IMR-90 (cell line): ENCODE measurements at places on chromosomes 16 and 17.

- no peak for DNase-seq
Measured at GRCh38 chr16:832652-833336, 32.3 kb upstream of the GNG13 start.

DNA sequence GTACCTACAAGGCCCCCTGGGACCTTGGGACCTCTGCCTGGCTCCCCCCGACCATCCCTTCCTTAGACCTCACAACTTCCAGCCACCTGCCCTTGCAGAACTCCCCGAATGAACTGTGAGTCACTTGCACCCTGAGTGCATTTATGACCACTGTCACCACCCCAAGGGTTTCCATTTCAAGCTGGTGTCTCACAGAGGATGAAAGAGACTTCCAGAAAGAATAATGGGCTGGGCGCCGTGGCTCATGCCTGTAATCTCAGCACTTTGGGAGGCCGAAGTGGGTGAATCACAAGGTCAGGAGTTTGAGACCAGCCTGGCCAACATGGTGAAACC, 124.5 kb upstream of the CIBAR2 start:
- peak; percentile 83 for DNase-seq

- DNase-seq: peak; percentile 32
Measured at GRCh38 chr17:48023400-48024148, 14.0 kb downstream of the COPZ2 start.

DNA sequence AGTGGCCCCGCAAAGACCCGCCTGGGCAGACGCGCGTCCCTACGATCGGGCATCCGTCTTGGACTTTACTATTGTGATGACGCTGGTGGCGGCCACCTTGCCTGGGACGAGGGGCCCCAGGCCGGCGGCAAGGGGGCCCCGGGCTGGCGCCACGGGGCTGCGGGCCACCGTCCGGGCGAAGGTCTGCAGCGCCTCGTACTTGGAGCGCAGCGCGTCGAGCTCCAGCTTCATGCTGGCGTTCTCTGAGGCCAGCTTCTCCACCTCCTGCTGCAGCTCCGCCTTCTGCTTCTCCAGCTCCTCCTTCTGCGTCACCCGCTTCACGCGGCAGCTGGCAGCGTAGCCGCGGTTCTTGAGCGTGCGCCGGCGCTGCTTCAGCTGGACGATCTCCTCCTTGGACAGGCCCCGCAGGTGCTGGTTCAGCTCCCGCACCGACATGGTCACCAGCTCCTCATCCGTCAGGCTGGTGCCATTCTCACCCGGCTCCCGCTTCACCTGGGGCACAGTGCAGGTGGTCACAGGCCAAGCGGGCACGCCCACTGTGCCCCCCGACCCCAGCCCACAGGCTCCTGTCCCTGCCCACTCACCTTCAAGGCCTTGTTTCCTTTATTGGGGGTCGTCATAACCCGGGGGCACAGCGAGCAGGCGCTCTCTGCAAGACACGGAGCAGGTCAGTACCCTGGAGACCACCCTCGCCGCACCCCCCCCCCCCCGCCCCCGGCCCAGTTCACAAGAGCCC, 4.8 kb upstream of the SIRT7 start:
- DNase-seq: no peak

DNA sequence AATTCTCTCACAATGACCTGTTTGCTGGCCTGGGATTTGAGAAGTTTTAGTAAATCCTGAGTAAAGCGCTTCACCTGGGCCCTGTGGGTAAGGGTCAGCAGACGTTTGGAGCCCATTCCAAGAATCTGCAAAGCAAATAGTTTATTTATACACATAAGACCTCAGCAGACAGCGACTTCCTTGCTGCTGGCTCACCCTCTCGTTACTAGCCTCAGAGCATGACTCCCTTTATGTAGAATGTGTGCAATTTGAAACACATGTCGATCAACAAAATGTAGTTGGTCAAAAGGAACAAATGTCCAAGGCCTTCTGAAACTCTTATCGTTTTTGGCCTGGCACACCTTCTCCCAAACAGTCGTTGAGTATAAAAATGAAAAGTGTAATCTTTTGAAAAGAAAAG, 31.3 kb downstream of the MARF1 start:
- DNase-seq: peak; percentile 44

- DNase-seq: no peak
Measured at GRCh38 chr17:78739331-78739931, 42.6 kb downstream of the CYTH1 start.

GRCh38 chr17:39666601-39667261, 1.5 kb upstream of the PNMT start:
- no peak for DNase-seq

GRCh38 chr17:17041018-17041521, 1.2 kb upstream of the MPRIP start:
- DNase-seq: peak; percentile 74

DNA sequence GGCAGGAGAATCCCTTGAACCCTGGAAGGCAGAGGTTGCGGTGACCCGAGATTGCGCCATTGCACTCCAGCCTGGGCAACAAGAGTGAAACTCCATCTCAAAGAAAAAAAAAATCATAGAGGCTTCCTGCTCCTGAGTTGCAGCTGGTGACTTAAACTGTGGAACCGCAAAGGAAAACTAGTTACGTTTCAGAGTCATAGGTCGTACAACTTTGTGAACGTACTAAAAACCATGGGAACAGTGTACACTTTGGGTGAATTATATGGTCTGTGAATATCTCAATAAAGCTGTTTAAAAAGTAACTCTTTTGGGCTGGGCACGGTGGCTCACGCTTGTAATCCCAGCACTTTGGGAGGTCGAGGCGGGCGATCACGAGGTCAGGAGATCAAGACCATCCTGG, 23.6 kb downstream of the SLC5A10 start:
- DNase-seq: no peak

DNA sequence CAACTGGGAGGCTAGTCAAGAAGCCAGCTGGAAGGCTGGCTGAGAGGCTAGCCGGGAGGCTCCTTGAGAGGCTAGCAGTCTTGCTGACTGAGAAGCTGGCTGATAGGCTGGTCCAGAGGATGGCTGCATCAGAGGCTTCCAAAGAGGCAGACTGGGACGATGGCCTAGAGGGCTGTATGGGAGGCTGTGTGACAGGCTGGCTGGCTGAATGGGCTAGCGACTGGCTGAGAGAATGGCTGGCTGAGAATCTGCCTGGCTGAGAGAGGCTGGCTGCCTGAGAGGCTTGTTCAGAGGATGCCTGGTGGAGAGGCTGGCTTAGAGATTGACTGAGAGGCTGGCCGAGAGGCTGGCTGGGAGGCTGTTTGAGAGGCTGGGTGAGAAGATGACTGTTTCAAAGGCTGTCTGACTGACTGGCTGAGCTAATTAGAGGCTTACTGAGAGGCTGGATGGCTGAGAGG, 34.8 kb upstream of the ACSM2B start:
- DNase-seq: no peak

GRCh38 chr17:4120332-4120731, 22.5 kb downstream of the ZZEF1 start:
- no peak for DNase-seq

DNA sequence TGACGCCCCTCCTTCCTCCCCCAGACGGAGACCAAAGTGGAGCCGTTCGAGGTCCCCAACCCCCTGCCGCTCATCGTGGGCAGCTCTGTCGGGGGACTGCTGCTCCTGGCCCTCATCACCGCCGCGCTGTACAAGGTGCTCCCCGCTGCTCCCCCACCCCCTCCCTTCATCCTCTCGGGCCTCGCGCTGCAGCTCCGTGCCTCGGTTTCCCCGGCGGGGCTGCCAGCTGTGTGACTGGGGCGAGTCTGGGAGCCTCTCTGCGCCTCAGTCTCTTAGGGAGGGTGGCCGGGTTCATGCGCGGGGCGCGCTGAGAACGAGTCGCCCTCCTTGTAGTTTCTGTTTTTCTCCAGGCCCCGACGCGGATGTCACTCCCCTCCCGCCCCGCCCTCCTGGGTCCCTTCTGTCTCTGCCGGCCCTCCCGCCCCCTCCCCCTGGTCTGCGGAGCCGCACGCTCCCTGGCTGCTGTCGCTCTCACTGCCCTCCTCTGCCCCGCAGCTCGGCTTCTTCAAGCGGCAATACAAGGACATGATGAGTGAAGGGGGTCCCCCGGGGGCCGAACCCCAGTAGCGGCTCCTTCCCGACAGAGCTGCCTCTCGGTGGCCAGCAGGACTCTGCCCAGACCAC, 23.7 kb upstream of the ITGAX start:
- DNase-seq: no peak

- no peak for DNase-seq
Measured at GRCh38 chr17:11832401-11833137, 164.7 kb downstream of the ZNF18 start.

GRCh38 chr17:61597607-61598006, 6.6 kb upstream of the NACA2 start:
- no peak for DNase-seq

DNA sequence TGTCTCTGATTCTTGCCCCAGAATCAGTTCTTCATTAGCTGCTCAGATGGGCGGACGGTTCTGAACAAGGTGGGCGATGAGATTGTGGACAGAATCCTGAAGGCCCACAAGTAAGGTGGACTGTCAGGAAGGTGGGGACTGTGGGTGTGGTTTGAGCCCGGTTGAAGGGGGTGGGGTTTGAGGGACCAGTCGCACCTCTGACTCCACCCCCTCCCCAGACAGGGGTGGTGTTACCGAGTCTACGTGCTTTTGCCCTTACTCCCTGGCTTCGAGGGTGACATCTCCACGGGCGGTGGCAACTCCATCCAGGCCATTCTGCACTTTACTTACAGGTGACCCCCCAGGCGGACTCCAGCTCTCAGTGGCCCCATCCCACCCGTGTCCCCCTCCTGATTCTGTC, 11.3 kb downstream of the PLD2 start:
- no peak for DNase-seq

GRCh38 chr17:28086519-28086918, 44.0 kb downstream of the NLK start:
- peak; percentile 50 for DNase-seq

DNA sequence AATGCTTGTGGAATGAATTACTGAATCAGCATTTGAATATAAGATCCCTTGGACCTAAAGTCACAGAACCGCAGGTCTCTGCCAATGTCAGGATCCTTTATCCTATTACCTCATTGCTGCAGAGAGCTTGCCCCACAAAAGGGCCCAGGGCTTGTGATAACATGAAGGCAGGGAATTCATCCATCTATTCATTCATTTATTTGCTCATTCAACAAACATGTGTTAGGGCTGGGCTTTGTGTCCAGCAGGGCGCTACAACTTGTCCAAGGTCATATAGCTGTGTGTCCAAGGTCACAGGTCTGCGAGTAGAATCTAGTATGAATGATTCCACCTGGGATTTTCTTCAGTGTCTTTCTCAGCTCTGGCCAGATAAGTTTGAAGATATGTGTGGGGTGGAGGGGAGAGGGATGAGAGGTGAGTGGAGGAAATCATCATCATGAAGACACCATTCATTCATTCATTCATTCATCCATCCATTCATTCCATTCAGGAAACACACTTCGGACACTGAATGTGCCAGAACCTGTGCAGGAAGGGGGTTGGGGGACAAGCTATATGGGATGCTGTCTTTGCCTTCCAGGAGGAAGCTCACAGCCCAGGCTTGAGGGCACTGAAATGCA, 1.3 kb upstream of the UNC45B start:
- no peak for DNase-seq

GRCh38 chr17:76659928-76660655, 16.5 kb upstream of the ST6GALNAC1 start:
- no peak for DNase-seq

- DNase-seq: no peak
Measured at GRCh38 chr17:19978805-19979211, 1.2 kb upstream of the AKAP10 start.

GRCh38 chr17:78599419-78599818, 22.2 kb upstream of the DNAH17 start:
- peak; percentile 8 for DNase-seq

- peak; percentile 41 for DNase-seq
Measured at GRCh38 chr17:31811101-31811500, 47.9 kb downstream of the COPRS start.

GRCh38 chr17:79243603-79243990, 169.0 kb downstream of the ENGASE start:
- no peak for DNase-seq

- DNase-seq: peak; percentile 80
Measured at GRCh38 chr16:89495121-89495520, 4.8 kb upstream of the ANKRD11 start.

DNA sequence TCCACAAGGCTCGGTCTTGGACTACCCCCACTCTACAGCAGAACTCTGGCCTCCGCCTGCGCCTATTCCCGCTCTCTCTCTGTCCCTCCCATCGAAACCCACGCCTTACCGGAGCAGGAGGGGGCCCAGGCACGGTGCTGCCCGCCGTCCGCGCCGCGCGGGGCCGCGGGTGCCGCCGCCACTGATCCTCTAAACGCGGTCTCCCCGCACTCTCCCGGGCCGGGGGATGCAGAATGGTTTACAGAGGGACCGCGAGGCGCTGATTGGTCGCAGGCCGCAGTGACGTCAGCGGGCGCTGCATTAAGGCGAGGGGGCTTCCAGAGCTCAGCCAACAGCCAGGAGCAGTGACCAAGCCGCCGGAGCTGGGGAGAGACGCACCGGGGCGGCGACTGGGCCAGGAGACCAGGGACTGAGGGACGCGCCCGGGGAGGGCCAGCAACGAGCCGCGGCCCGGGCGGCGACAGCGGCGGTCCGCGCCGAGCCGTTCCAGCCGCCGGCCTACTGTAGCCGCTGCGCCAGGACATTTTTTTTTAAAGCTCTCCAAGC, 747 bp upstream of the LHX1 start:
- DNase-seq: no peak

DNA sequence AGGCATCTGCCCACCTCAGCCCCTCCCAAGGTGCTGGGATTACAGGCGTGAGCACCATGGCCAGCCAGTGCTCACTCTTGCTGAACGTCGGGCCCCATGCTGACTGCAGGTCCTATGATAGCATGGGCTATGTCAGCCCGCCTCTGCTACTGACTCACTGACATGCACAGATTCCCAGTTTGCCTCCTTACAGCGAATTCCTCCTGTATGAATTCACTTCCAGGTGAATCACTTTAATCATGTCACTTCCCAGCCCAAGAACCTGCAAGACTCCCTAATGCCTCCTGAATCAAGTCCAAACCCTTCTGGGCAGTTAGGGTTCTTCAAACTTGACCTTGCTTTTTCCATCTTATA, 16.1 kb upstream of the UBTF start:
- peak; percentile 73 for DNase-seq

GRCh38 chr17:38591759-38592241, 14.0 kb downstream of the SRCIN1 start:
- DNase-seq: no peak

DNA sequence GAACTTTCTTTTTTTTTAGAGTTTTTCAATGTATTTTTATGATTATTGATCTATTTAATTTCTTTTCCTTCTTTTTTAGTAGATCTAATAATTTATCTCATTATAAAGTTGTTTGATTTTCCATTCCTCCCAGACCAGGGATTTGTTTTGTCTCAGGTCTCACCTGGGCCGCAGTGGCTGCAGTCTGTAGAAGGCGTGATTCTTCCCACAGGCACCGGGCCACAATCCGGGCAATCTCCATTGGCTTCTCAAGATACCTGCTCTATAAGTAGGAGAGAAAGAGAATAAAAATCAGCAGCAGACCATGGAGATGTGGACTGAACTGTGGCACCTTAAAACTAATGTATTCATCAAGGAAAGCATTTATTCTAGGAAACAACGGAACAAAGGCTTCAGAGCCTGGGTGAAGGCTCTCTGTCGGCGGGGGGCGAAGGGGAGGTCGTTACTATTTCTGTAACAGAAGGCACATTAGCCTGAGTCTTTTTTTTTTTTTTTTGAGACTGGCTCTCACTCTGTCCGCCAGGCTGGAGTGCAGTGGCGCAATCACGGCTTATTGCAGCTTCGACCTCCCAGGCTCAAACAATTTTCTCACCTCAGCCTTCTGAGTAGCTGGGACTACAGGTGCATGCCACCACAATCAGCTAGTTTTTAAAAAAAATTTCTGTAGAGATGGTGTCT, 42.7 kb downstream of the STAT3 start:
- DNase-seq: no peak
